ENCODE measurements at places on chromosomes 1 and 21. TPM values are rescaled to one million over a fixed set of nuclear protein-coding genes. Genes with fewer than 3 reads are reported as not detected.

AGRN gene
- total RNA-seq: 26.0 TPM

FAM72D gene
- not detected for total RNA-seq

EDARADD gene
- 1.7 TPM for total RNA-seq

RAB29 gene
- 23.1 TPM for total RNA-seq

EMC1 gene
- 25.0 TPM for total RNA-seq

CBR3 gene
- total RNA-seq: 1.2 TPM

S100A2 gene
- total RNA-seq: not detected

TTLL7 gene
- 2.1 TPM for total RNA-seq

RORC gene
- total RNA-seq: 10.8 TPM

CRABP2 gene
- 2.7 TPM for total RNA-seq

PLA2G2A gene
- 2.8 TPM for total RNA-seq

KCNE1 gene
- 6.0 TPM for total RNA-seq

DNA sequence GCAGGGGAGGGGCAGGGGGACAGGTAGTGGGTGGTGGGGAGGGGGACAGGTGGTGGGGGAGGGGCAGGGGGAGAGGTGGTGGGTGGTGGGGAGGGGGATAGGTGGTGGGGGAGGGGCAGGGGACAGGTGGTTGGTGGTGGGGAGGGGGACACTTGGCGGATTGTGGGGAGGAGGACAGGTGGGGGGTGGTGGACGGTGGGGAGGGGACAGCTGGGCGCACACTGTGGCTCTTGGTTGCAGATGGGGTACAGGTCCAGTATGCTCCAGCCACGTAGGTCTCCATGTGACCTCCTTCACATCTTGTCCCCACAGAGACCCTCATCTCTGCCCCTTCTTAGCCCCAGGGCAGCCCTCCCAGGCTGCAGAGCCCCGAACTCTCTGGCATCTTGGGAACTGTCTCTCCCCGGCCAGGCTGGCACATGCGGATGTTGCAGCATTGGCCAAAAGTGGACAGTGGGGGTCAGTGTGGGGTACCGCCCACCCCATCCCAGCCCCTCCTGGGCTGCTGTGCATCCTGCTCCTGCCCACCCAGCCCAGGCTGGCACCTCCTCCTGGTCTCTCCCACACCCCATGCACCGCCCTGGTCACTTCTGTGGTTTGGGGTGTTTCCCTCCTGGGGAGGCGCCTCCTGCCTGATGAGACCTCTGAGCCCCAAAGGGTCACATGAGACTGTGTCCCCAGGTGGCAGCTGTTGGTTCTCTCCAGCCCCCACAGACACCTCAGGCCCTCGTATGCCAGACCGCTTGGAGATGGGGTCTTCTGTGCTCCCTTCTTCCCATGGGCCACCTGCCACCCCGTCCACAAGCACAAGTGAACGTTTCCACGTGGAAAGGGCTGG lies 7.6 kb upstream of the SLC19A1 start:
- no peaks in the 10 kb centered on the region for H3K4me1 ChIP-seq
- no peaks in the 10 kb centered on the region for H3K36me3 ChIP-seq
- H3K27ac ChIP-seq: peak overlapping the region; percentile 89
- H3K4me3 ChIP-seq: no peak overlapping the region
- no peak for DNase-seq

- no peaks in the 10 kb centered on the region for H3K4me1 ChIP-seq
- H3K27me3 ChIP-seq: no peaks in the 10 kb centered on the region
- no peak overlapping the region for H3K4me3 ChIP-seq
- H3K27ac ChIP-seq: no peak overlapping the region
- DNase-seq: no peak
Measured at GRCh38 chr1:167515893-167516321, 2.4 kb downstream of the CD247 start.

GRCh38 chr1:27599605-27600497 lies 4.1 kb downstream of the AHDC1 start:
- H3K27me3 ChIP-seq: no peaks in the 10 kb centered on the region
- peak overlapping the region; percentile 34 for H3K4me3 ChIP-seq
- peak overlapping the region; percentile 100 for H3K27ac ChIP-seq
- H3K4me1 ChIP-seq: peaks cover 83% of the 10 kb centered on the region

- DNase-seq: no peak
- no peak overlapping the region for H3K27ac ChIP-seq
- no peak overlapping the region for H3K4me3 ChIP-seq
- H3K27me3 ChIP-seq: no peaks in the 10 kb centered on the region
- H3K36me3 ChIP-seq: no peaks in the 10 kb centered on the region
Measured at GRCh38 chr21:35075546-35075945, 26.4 kb upstream of the RUNX1 start.

- H3K36me3 ChIP-seq: no peaks in the 10 kb centered on the region
- no peak overlapping the region for H3K27ac ChIP-seq
- H3K27me3 ChIP-seq: no peaks in the 10 kb centered on the region
- H3K4me1 ChIP-seq: no peaks in the 10 kb centered on the region
- DNase-seq: no peak
Measured at GRCh38 chr1:58064166-58064565, 482.4 kb downstream of the OMA1 start.

DNA sequence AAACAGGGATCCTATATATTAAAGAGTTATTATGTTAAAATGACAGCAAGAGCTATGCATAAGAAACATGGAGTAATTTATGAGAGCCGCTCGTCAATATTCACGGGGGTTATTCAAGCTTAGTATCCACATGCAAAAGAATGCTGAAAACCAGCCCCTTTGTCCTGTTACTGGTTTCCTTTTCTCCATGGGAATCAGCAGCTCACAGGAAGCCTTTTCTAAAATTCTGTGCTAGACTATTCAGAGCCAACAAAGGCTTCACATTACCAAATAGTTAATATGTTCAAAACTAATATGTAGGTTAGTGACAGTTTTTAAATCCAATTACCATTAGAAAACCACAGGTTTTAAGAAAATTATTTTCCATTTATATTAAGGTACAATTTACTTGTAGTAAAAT lies 225.6 kb upstream of the MAP1LC3C start:
- no peaks in the 10 kb centered on the region for H3K27me3 ChIP-seq
- H3K4me1 ChIP-seq: no peaks in the 10 kb centered on the region
- no peak overlapping the region for H3K4me3 ChIP-seq
- no peaks in the 10 kb centered on the region for H3K36me3 ChIP-seq

DNA sequence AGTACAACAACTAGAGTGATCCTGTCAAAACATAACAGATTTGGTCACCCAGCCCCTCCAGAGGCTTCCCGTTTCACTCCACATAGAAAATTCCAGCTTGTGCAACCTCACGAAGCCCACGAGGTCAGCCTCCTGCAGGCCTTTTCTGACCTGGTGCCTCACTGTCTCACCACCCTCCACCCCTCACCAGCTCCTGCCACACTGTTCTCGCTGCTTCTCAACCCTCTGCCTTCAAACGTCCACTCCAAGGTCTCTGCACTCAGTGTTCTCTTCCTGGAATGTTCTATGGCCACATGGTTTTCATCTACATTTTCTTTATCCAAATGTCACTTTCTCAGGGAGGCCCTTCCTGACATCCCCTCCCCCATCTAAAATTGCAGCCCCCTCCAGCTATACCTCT lies 178.9 kb downstream of the DHRS3 start:
- H3K27ac ChIP-seq: no peak overlapping the region
- no peak for DNase-seq
- H3K27me3 ChIP-seq: no peaks in the 10 kb centered on the region
- peaks cover 29% of the 10 kb centered on the region for H3K36me3 ChIP-seq
- H3K4me1 ChIP-seq: peaks cover 45% of the 10 kb centered on the region
- H3K4me3 ChIP-seq: no peak overlapping the region

DNA sequence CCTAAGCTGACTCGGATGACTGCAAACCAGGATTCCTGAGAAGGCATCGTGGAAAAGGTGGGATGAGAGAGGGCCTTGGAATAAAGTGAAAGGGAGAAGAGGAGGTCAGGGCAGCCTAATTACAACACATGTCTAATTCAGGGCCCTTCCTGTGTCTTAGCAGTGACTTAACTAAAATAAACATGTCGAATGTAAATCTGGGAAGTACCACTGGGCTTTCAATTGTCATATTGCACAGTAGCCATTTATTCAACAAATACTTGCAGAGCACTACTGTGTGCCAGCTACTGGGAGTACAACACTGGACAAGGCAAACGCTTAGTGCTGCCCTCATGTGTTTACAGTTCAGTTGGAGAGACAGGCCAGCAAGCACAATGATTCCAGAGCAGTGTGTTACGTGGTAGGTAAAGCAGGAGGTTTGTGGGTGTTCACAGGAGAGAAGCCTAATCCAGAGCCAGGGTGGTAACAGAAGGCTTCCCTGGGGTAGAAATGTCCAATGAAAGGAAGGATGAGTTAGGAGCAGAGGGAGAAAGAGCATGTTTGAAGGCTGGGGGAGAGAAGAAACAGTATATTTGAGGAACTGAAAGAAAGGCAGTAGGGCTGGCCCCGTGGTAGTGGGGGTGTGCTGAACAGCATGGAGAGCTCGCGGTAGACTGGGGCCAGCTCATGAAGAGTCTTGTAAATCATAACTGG lies 38.0 kb upstream of the RASAL2 start:
- H3K27me3 ChIP-seq: no peaks in the 10 kb centered on the region
- H3K4me3 ChIP-seq: no peak overlapping the region
- H3K36me3 ChIP-seq: no peaks in the 10 kb centered on the region
- peaks cover 58% of the 10 kb centered on the region for H3K4me1 ChIP-seq
- peak overlapping the region; percentile 80 for H3K27ac ChIP-seq

- no peak overlapping the region for H3K4me3 ChIP-seq
- no peaks in the 10 kb centered on the region for H3K4me1 ChIP-seq
- H3K27me3 ChIP-seq: no peaks in the 10 kb centered on the region
- H3K27ac ChIP-seq: no peak overlapping the region
Measured at GRCh38 chr21:45498646-45499000, 43.6 kb downstream of the SLC19A1 start.

GRCh38 chr1:208164609-208165008 lies 79.6 kb downstream of the PLXNA2 start:
- no peaks in the 10 kb centered on the region for H3K36me3 ChIP-seq
- no peak for DNase-seq
- H3K27ac ChIP-seq: no peak overlapping the region

GRCh38 chr1:8742022-8742924 lies 75.2 kb downstream of the RERE start:
- H3K36me3 ChIP-seq: no peaks in the 10 kb centered on the region
- H3K27me3 ChIP-seq: no peaks in the 10 kb centered on the region
- no peak for DNase-seq
- H3K4me1 ChIP-seq: peaks cover 5% of the 10 kb centered on the region
- H3K27ac ChIP-seq: no peak overlapping the region

DNA sequence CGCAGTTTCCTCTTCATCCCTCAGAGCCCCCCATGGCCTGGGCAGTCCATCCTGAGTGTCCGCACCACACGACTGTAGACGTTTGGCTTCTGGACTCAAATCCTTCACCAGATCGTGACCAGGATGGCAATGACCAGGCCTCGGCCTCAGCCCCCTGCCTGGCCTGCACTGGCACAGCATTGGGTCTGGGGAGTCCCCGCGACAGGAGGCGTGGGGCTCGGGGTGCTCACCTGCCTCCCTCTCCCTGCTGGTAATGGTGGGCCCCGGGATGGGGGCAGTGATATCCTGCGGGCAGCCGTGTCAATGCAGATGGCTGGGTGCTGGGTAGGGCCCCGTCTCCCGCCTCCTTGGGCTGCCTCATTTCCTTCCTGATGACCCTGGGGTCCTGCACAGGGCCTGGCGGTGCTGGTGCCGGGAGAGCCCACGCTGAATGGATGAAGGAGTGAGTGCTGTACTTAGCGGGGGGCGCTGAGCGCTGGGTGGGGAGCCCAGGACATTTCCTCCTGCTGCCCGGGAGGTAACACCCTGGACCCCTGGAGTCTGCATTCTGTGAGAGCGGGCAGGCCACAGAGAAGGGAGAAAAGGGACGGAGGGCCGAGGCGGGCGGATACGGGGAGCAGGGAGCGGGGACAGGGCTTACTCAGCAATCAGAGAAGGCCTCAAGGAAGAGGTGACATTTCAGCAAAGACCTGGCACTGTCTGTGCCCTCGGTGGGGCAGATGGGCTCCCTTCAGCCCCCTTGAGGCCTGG lies 2.1 kb upstream of the TNFRSF14 start:
- H3K27me3 ChIP-seq: no peaks in the 10 kb centered on the region
- no peak overlapping the region for H3K27ac ChIP-seq
- no peak overlapping the region for H3K4me3 ChIP-seq
- H3K36me3 ChIP-seq: no peaks in the 10 kb centered on the region
- no peak for DNase-seq

- H3K4me3 ChIP-seq: no peak overlapping the region
- H3K4me1 ChIP-seq: peaks cover 11% of the 10 kb centered on the region
- H3K27ac ChIP-seq: peak overlapping the region; percentile 63
Measured at GRCh38 chr21:28283641-28284490, 708.8 kb downstream of the LTN1 start.

- DNase-seq: no peak
- H3K36me3 ChIP-seq: no peaks in the 10 kb centered on the region
- H3K4me3 ChIP-seq: no peak overlapping the region
- no peaks in the 10 kb centered on the region for H3K4me1 ChIP-seq
Measured at GRCh38 chr1:199875856-199876255, 151.7 kb upstream of the NR5A2 start.

GRCh38 chr1:42960122-42960390 lies 1.4 kb upstream of the SLC2A1 start:
- H3K27me3 ChIP-seq: peaks cover 43% of the 10 kb centered on the region
- H3K27ac ChIP-seq: no peak overlapping the region
- H3K4me3 ChIP-seq: no peak overlapping the region

DNA sequence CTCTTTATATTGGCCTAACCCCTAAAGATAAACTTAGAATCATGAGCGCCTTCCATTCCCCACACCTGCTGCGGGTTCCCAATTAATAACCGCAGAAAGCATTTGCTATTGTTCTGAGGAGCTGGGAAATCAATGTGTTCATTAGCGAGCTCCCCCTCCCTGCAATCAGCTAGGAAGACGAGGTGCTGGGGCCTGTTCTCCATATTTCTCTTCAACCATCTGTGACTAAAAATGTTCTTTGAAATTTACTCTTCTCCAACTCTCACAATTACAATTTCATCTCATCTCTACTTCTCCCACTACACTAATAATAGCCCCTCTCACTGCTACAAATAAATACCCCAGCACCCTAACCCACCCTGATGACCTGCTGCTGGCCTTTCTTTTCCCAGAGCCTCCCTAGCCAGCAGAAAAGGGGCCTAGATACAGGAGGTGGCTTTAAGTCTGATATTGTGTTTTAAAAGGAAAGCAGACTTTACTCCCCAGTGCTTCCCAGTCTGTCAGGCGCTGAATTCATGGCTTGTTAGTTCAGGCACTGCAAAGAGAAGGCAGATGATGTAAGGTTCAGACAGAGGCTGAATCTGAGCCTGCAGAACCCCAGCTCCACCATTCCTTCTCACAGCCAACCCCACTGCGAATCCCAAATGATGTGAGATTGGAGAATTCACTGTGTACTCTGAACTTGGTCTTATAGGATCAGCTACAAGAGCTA lies 477.5 kb upstream of the DAB1 start:
- H3K27ac ChIP-seq: no peak overlapping the region
- no peaks in the 10 kb centered on the region for H3K36me3 ChIP-seq
- peaks cover 4% of the 10 kb centered on the region for H3K27me3 ChIP-seq
- no peaks in the 10 kb centered on the region for H3K4me1 ChIP-seq
- H3K4me3 ChIP-seq: no peak overlapping the region
